ENCODE measurements at places on chromosomes 1 and 21.

GRCh38 chr1:33716976-33717688 lies 146.7 kb upstream of the HMGB4 start:
- H3K27ac ChIP-seq = no peak overlapping the region
- H3K36me3 ChIP-seq = no peaks in the 10 kb centered on the region

DNA sequence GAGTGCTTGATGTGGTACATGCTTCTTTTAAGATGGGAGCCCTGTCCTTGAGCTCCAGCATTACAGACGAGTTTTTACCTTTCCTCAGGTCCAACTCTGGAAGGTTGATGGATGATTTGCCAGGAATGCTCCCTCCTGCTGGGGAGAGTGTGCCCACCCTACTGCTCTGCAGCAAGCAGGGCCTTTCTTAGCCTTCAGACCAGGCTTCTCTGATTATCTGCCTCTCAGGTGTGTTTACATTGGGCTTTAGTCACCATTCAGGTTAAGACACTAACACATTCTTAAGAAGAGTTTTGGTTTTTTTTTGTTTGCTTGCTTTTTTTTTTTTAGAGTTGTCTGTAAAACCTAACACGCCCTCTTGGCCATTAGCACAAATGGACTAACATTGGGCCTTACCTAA lies 301.8 kb downstream of the KCNT2 start:
- H3K27ac ChIP-seq = no peak overlapping the region
- no peak overlapping the region for H3K4me3 ChIP-seq
- no peaks in the 10 kb centered on the region for H3K4me1 ChIP-seq

GRCh38 chr1:68321084-68321685 lies 88.9 kb upstream of the WLS start:
- H3K36me3 ChIP-seq = no peaks in the 10 kb centered on the region
- H3K4me3 ChIP-seq = no peak overlapping the region
- peak; percentile 75 for DNase-seq
- no peak overlapping the region for H3K27ac ChIP-seq

DNA sequence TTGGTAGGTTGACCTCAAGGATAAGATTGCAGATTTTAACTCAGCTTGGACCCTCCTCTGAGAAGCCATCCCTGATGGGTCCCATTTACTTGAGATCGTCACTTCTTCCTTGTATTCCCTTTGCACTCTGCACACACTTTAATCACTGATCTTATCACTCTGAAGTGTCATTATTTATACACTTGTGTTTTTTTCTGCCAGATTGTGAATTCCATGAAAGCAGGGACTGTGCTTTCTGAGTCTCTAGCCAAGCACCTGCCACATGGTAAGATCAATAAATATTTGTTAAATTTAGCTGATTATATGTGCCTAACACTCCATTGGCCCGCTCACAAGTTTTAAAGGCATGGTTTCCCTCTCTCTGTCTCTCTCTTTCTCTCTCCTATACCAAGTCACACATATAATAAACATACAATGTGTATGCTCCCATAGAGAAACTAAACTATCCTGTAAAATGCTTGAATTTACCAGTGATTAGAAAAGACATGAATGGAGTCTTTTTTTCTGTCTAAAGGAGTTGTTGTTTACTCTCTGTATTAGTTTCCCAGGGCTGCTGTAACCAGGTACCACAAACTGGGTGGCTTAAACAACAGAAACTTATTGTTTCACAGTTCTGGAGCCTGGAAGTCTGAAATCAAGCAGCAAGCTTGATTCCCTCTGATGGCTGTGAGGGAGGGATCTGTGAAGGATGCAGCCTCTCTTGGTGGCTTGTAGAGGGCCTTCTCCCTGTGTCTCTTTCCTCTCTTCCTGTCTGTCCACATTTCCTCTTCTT lies 105.2 kb upstream of the GADD45A start:
- peaks cover 3% of the 10 kb centered on the region for H3K4me1 ChIP-seq
- no peak overlapping the region for H3K4me3 ChIP-seq
- no peak for DNase-seq
- no peaks in the 10 kb centered on the region for H3K27me3 ChIP-seq

- H3K4me3 ChIP-seq = no peak overlapping the region
- no peaks in the 10 kb centered on the region for H3K27me3 ChIP-seq
- H3K27ac ChIP-seq = no peak overlapping the region
- no peaks in the 10 kb centered on the region for H3K36me3 ChIP-seq
- no peaks in the 10 kb centered on the region for H3K4me1 ChIP-seq
- DNase-seq = no peak
Measured at GRCh38 chr1:210944252-210944651, 189.7 kb downstream of the KCNH1 start.

DNA sequence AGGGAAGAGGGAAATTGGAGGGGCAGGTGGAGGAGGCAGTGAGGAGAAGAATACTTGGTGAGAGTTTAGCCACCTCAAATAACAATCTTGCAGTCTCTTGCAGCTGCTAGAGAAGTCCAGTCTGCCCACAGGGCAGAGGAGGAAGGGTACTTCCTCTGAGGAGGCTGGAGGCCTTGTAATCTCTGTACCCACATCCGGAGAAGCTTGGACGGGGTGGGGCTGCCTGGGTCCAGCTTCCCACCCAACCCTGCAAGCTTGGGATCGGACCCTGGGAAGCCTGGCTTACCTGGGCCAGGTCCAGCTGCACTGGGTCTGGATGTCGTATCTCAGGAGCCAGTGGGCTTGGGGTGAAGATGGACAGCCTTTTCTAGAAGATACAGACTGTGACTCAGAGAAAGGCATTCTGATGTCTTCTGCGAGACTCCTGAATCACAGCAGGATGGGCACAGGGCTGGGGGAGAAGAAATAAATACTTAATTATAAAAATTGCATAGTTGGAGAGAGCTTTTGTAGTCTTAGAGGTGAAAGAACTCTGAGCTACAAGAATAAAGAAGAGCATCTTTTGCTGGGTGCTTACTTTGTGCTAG lies 111.8 kb upstream of the JUN start:
- H3K4me3 ChIP-seq = no peak overlapping the region
- H3K27ac ChIP-seq = peak overlapping the region; percentile 67
- peaks cover 13% of the 10 kb centered on the region for H3K4me1 ChIP-seq
- no peak for DNase-seq
- H3K36me3 ChIP-seq = no peaks in the 10 kb centered on the region

DNA sequence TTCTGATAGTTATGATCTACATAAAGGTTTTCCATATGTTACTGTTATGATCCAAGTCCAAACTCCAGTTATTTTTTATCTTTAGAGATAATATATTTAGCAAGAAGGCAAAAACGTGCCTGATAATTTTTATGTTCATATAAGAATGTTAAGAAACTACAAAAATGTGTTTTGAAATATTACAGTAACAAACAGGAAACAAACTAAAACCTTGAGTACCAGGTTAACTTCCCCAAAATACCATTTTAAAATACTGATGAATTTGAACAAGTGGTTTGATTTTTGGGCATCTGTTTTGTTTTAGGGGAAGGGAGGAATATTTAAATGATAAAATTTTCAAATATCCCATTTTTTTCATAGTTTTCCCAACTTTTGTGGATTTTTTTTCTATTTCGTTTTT lies 124.8 kb downstream of the NR5A2 start:
- no peak overlapping the region for H3K4me3 ChIP-seq
- H3K4me1 ChIP-seq = no peaks in the 10 kb centered on the region
- H3K27me3 ChIP-seq = no peaks in the 10 kb centered on the region
- H3K27ac ChIP-seq = no peak overlapping the region
- H3K36me3 ChIP-seq = no peaks in the 10 kb centered on the region

DNA sequence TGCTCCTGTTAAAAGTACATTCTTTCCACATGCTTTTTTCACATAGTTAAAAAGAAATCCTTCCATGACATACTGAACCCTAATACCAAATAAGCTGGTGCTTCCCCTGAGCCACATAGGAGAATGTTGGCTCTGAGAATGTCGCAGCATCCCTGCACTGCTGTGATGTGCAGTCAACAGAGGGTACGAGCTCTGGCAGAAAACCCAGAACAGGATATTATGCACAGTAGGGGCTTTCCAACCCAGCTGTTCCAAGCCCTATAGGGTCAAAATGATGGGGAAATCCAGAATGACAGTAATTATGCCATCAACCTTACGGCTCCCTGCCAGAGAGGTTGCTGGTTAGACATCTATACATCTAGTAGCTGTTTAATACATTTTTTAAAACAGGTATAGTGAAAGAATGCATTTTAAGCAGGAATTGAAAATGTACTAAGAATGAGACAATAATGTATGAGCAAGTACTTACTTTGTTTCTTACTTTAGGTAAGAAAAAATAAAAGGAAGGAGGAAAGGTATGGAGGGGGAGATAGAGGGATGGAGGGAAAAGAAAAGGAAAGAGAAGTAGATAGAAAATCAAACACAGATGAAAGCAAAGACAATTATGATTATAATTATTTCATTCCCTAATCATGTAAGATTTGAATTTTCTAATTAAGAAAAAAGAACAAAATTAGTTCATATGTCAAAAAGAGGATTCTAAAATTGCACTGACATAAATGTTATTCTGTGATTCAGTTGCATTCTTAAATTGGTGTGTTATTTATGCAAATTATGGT lies 126.0 kb downstream of the NR5A2 start:
- H3K4me3 ChIP-seq = no peak overlapping the region
- H3K4me1 ChIP-seq = no peaks in the 10 kb centered on the region
- H3K27me3 ChIP-seq = no peaks in the 10 kb centered on the region
- H3K27ac ChIP-seq = no peak overlapping the region

- no peaks in the 10 kb centered on the region for H3K36me3 ChIP-seq
- H3K4me1 ChIP-seq = no peaks in the 10 kb centered on the region
Measured at GRCh38 chr21:29419422-29419821, 120.7 kb downstream of the BACH1 start.

DNA sequence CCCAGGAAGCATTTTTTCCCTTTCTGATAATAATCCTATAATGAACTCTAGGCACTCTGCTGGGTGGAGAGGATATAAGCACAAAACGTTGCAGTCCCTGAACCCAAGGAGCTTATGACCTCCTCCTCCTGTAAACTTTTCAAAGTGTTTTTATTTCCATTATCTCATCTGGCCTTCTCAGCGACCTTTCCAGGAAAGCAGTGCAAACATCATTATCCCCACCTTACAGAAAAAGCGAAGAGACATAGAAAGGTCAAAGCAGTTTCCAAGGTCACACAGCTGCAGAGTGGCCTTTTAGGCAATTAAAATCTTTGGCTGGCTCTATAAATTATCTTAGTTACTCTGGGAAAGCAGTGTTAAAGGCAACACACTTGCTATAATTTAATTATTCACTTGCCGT lies 63.8 kb downstream of the OLFML3 start:
- no peaks in the 10 kb centered on the region for H3K36me3 ChIP-seq
- no peaks in the 10 kb centered on the region for H3K27me3 ChIP-seq
- no peaks in the 10 kb centered on the region for H3K4me1 ChIP-seq
- H3K27ac ChIP-seq = no peak overlapping the region

GRCh38 chr1:220703305-220703704 lies 13.1 kb downstream of the C1orf115 start:
- no peaks in the 10 kb centered on the region for H3K27me3 ChIP-seq
- no peak overlapping the region for H3K27ac ChIP-seq
- H3K4me3 ChIP-seq = no peak overlapping the region
- no peak for DNase-seq
- H3K4me1 ChIP-seq = peaks cover 35% of the 10 kb centered on the region

DNA sequence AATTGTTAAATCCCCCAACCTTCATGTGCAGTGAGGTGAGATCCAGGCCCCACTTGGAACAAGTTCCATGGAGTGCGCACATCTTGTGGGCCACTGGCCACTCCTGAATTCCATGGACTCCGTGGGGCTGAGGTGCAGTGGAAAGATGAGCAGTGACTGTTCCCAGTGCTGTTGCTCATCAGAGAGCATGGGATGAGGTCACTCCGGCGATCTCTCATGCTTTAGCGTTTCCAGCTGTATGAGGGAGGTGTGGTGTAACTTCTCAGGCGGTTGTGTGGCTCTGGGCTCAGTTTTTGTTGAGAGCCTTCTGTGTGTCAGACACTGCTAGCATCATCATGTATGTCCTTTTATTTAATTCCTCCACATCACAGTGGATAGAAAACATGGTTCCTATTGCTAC lies 96.2 kb downstream of the GALNT2 start:
- no peaks in the 10 kb centered on the region for H3K27me3 ChIP-seq
- peak; percentile 39 for DNase-seq
- no peaks in the 10 kb centered on the region for H3K36me3 ChIP-seq
- no peak overlapping the region for H3K4me3 ChIP-seq
- H3K4me1 ChIP-seq = peaks cover 33% of the 10 kb centered on the region

DNA sequence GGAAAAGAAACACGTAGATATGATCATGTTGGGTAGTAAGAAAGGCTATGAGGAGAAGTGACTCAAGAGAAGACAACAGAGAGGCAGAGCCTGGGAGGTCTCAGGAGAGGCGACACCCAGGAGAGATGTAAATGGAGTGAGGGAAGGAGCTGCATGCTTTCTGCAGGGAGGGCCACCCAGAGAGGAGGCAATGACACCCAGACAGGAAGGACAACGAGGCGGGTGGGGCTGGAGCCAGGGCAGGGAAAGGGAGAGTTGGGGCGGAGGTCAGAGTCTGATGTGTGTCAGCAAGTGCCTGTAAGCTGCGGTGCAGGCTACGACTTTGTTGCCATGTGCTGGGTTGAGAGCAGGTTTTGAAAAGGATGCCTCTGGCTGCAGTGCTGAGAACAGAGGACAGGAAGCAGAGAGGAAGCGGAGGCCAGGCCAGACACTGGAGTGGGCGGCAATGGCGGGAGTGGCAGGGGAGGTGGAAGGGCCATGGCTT lies 31.3 kb downstream of the SLC1A7 start:
- H3K27ac ChIP-seq = no peak overlapping the region
- peaks cover 32% of the 10 kb centered on the region for H3K4me1 ChIP-seq
- DNase-seq = no peak
- no peaks in the 10 kb centered on the region for H3K27me3 ChIP-seq
- H3K4me3 ChIP-seq = no peak overlapping the region

GRCh38 chr1:245375789-245376460 lies 221.1 kb downstream of the KIF26B start:
- no peak for DNase-seq
- H3K4me1 ChIP-seq = no peaks in the 10 kb centered on the region
- H3K4me3 ChIP-seq = no peak overlapping the region
- no peak overlapping the region for H3K27ac ChIP-seq
- no peaks in the 10 kb centered on the region for H3K36me3 ChIP-seq

- H3K4me3 ChIP-seq = no peak overlapping the region
- H3K27me3 ChIP-seq = no peaks in the 10 kb centered on the region
- no peak overlapping the region for H3K27ac ChIP-seq
- H3K4me1 ChIP-seq = peaks cover 28% of the 10 kb centered on the region
- no peak for DNase-seq
- no peaks in the 10 kb centered on the region for H3K36me3 ChIP-seq
Measured at GRCh38 chr1:64921771-64922170, 44.6 kb downstream of the JAK1 start.

- peak overlapping the region; percentile 85 for H3K4me3 ChIP-seq
- peaks cover 42% of the 10 kb centered on the region for H3K4me1 ChIP-seq
- no peaks in the 10 kb centered on the region for H3K27me3 ChIP-seq
- H3K36me3 ChIP-seq = no peaks in the 10 kb centered on the region
Measured at GRCh38 chr21:15063814-15064575, 805 bp downstream of the NRIP1 start.

All from heart left ventricle (tissue), 16 donors.